ENCODE measurements at places on chromosomes 7 and 10. TPM values are rescaled to one million over a fixed set of nuclear protein-coding genes. Genes with fewer than 3 reads are reported as not detected.

DNA sequence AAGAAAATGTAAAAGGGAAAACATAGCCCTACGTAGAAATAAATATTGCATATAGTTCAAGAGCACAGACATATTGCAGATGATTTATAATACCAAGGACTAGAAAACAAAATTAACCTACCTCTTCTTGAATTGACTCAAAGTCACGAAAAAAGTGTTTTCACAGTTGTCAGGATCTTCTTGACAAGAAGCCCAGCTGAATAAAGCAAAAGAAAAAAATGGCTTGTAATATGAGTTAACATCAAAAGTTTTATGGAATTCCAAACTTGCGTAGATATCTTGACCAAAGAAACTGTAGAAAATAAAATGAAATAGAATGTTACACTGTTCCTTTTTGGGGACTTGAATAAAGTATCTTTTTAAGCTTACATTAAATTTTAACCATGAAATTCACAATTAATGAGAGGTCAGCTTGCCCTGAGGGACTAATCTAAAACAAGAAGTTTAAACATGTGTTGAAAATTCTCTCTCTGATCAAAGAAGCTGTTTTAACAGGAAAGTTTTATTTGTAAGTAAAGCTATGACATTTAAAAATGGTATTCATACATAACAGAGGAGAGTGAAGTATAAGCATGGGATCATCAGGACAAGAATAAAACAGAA, 133.1 kb upstream of the SEMA3C start:
- no peak for DNase-seq

DNA sequence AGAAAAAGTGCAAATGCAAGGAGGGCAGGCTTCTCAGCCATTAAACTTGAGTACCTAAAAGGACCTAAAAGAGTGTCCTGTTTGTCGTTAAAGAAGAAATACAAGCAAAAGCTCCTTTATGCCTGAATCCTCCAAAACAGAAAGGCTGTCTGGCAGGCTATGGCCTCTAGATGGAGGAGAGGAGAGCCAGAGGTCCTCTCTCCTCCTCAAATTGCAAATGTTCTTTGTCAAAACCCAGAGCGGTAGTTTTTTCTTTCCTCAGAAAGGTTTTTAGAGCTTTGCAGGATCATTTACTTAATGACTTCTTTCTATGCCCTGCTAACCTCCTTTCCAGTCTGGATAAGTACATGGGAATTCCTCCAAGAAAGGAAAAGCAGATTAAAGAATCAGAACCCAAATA, 1.9 kb upstream of the SORCS1 start:
- no peak for DNase-seq

DNA sequence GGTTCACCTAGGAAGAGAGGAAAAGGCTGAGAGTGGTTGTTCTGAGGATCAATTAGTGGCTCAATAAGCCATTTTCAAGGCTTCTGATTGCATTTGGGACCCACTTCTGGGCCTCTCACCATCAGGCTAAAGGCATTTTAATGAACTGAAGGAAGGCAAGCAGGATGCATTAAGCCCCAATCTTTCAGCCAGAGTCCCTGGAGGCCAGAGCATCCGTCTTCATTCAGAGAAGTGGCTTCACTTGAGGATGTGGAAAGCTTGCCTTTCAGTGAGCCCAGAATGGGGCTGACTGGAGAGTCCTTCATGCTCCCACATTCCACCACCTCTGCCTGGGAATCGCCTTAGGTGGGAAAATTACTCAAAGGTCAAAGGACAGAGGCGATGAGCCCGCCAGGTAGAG, 41.8 kb downstream of the COL17A1 start:
- DNase-seq: no peak

DNA sequence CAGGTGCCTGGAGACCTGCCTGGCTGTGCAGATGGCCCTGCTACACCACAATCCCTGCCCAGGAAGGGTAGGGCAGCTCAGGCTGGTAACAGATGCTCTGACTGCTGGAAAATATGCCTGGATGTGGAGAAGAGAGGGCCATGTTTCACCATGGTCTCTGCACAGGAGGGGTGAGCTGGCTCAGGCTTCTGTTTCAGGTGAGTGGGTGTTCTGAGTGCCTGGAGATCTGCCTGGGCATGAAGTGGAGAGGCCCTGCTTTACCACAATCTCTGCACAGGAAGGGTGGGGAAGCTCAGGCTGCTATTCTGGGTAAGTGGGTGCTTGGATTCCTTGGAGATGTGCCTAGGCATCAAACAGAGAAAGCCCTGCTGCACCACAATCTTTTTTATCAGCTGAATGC, 350.1 kb downstream of the KIF20B start:
- DNase-seq: no peak

GRCh38 chr10:6995831-6996230, 415.0 kb downstream of the SFMBT2 start:
- no peak for DNase-seq

- no peak for DNase-seq
These were observed 82.9 kb downstream of the PRTFDC1 start for GRCh38 chr10:24869354-24870015.

- DNase-seq: no peak
These were observed 37.1 kb upstream of the GDF10 start for GRCh38 chr10:47262606-47263533.

DNA sequence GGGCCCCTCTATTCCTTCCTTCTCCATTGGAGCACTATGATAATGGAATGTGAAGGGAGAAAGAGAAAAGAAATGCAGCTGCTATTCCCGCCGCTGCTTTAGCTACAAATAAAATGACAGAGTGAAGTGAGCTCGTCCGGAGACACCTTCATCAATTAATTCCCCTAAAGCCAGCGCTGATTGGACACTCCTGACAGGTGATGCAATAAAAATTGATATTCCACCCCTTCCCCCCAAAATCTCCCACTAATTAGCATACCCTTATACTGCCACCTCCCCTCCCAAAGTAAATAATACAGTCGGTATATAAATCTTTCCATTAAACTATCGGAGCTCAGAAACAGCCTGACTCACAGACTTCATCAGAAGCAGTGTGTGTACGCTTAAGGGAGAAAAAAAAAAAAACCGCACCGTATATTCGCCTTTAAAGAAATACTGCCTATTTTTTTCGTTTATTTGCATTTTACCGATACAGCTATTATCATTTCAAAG, 7.3 kb downstream of the SKIDA1 start:
- no peak for DNase-seq

GRCh38 chr10:33676606-33677339, 342.3 kb upstream of the NRP1 start:
- DNase-seq: no peak

DNA sequence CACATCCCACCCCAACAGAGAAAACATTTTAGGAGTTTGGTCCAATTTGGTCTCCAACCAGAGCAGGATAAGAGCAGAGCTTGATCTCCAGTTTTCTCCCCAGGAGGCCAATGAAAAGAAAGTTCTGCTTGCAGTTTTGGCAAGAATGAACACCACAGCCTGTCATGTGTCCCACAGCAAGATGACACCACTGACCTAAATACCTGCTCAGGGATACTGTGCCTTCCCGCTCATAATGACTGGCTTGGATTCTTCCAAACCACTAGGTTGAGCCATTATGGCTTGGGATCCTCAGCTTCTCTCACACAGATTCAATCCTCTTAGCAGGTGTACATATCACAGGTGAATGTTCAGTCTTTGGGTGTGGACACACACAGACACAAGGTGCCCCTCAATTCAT, 53.3 kb downstream of the C10orf90 start:
- no peak for DNase-seq

DNA sequence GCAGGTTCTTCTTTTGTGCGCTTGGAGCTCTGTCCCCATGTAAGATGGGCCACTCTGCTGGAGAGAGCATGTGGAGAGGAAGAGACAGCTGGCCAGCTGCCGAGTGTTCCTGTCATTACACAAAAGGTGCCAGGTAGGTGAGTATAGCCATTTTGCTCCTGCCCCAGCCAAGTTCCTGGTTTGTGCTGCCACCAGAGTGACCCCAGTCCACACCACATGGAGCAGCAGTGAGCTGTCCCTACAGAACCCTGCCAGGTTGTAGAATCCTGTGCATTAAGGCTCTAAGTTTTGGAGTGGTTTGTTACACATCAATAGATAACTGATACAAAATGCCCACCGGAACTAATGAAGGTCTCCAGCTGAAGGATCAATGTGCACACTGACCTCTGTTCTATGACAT, 84.6 kb upstream of the GHITM start:
- DNase-seq: no peak

DNA sequence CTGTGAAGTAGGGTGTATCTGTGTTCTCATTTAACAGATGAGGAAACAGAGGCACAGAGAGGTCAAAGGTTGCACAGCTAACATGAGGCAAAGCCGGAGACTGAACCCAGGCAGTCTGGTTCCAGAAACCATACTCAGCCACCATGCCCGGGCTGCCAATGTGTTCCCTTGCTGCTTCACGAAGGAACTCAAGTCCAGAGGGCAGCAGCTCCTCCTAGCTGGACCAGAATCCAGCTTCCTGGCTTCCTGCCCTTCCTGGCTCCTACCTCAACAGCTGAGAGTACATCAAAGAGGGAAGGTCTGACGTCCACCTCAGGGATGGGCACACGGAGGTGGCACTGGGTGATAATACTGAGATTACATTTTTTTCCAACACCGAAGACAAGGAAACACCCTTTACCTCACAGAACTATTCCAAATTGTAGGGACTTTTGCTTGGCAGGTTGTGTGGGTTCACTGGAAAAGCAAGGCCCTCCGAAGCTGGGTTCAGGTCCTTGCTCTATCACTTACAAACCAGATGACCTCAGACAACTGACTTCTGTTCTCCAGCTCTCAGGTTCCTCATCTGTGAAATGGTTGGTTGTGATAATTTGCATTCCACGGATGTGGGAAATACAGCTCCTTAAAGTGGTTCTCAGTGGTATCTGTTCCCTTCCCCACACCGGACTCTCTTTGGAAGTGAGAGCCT, 154.1 kb upstream of the ZMIZ1 start:
- DNase-seq: no peak

DNA sequence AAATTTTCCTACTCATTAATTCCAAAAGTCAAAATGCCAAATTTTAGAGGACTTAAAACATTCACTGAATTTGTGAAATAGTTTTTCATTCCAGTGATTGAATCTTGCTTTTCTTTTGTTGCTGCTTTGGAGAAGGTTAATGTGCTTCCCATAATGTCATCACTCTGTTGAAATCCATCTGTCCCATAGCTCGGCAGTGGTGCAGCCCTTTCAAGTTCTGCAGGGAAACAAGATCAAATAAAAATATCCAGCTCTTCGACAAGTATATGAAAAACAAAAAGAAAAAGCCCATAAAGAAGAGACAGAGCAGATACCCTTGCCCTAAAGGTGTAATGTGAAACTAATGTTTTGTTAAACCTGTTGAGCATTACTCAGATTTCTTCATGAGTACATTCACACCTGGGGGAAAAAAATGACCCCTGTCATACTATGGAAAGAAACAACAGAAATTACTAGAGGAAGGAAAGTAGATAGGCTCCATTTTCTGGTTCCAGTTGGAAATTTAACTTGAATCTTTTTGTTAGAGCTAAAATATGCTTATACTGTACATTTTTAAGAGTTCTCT, 35.1 kb downstream of the AGR3 start:
- no peak for DNase-seq

- DNase-seq: no peak
These were observed 600.1 kb upstream of the AUTS2 start for GRCh38 chr7:68998136-68998535.

DNA sequence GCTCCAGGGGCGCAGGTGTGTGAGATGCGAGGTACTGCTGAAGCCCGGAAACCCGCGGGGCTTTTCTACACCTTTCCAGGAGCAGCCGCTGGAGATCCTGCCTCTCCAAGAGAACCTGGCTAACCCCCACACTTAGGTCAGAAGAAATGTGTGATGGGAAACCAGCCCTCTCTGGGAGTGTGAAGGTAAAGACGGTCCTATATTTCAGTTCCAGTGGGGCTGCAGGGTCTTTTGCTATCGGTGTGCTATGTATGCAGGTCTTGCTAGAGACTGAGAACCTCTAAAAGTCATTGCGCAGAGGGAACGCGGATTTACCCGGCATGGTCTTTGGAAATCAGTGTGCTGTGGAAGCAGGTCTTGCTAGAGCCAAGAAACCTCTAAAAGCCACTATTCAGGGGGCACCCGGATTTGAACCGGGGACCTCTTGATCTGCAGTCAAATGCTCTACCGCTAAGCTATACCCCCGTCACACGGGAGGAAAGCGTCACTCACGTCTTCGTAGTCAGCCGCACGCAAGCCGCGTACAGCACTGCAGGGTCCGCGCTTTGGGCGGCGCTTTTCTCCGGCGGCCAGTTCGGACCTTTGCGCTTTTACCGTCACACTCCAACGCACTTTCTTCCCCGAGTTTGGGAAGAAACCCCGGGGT, 46.0 kb downstream of the ZNF777 start:
- peak; percentile 25 for DNase-seq

DNA sequence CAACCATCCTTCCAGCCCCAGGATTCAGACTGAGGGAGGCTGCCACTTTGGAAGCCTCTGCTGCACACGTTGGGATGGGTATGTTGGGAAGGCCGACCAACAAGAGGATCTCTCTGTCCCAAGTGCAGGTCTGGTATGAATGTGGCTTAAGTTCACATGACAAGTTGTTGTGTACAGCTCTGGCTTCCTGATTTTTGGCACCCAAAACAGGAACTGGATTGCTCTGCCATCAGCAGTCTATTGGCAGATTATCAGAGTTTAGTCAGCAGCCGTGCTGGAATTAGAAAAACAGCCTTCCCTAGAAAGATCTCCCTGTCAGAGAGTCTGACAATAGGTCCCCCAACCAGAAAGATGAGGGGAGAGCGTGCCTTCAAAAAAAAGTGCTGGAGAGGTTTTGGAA, 66.9 kb downstream of the GOLGA7B start:
- no peak for DNase-seq

- no peak for DNase-seq
These were observed 27.2 kb downstream of the SCD start for GRCh38 chr10:100374200-100374655.

DNA sequence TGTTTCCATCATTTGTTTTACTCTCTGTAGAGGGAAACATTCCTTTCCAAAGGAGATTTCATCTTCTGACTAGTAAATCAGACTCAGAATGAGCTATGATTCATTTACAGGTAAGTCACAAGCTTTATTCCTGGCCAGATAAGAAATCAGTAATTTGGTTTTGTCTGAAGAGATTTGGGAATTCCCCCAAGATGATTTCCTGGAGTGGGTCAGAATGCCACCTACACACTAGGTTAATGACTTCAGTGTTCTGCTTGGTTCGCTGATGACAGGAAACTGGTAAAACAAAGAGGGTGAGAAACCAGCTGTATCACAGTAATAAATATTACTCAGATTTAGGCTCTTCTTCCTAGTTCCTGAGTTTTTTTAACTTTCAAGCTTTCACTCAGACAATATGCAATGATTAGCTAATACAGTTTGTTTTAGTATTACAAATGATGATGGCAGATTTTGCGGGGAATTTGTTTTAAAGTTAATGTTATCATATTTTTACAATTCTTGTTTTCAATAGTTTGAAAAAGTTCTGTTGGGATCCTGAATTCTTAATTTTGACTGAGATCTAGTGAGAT, 8.3 kb upstream of the ASZ1 start:
- DNase-seq: no peak

Gene OPALIN
- total RNA-seq: not detected

Gene TM9SF3
- 61.7 TPM for total RNA-seq

Gene HKDC1
- not detected for total RNA-seq

Gene MLXIPL
- not detected for total RNA-seq

Gene GLRX3
- total RNA-seq: 85.0 TPM

Gene DDX50
- 41.7 TPM for total RNA-seq

Gene MRLN
- not detected for total RNA-seq

Gene CALHM1
- total RNA-seq: 0.40 TPM

Gene CRTAC1
- not detected for total RNA-seq

Gene POP7
- total RNA-seq: 21.7 TPM

Gene GRK5
- 21.3 TPM for total RNA-seq

Gene IL6
- 72.3 TPM for total RNA-seq

Gene C10orf62
- not detected for total RNA-seq

Gene ELN
- not detected for total RNA-seq

Gene ARF5
- total RNA-seq: 110 TPM
